ENCODE measurements at places on chromosomes 11 and 22. TPM values are rescaled to one million over a fixed set of nuclear protein-coding genes. Genes with fewer than 3 reads are reported as not detected.

The AGBL2 gene
- 0.18 TPM for total RNA-seq

The P2RX6 gene
- total RNA-seq = 0.07 TPM

The CFAP68 gene
- total RNA-seq = 3.5 TPM

The SERHL2 gene
- 3.4 TPM for total RNA-seq

The THY1 gene
- not detected for total RNA-seq

The MPPED1 gene
- not detected for total RNA-seq

The MMP11 gene
- total RNA-seq = 4.5 TPM

The TESMIN gene
- total RNA-seq = 1.5 TPM

The STIP1 gene
- 331 TPM for total RNA-seq

All from pulmonary artery endothelial cell (primary cell).